ENCODE measurements at places on chromosomes 3 and 15.

- H3K36me3 ChIP-seq, result no peaks in the 10 kb centered on the region
- H3K27ac ChIP-seq, result no peak overlapping the region
- no peak for DNase-seq
- no peaks in the 10 kb centered on the region for H3K27me3 ChIP-seq
Observed at GRCh38 chr15:77572186-77572585, 60.5 kb downstream of the LINGO1 start.

DNA sequence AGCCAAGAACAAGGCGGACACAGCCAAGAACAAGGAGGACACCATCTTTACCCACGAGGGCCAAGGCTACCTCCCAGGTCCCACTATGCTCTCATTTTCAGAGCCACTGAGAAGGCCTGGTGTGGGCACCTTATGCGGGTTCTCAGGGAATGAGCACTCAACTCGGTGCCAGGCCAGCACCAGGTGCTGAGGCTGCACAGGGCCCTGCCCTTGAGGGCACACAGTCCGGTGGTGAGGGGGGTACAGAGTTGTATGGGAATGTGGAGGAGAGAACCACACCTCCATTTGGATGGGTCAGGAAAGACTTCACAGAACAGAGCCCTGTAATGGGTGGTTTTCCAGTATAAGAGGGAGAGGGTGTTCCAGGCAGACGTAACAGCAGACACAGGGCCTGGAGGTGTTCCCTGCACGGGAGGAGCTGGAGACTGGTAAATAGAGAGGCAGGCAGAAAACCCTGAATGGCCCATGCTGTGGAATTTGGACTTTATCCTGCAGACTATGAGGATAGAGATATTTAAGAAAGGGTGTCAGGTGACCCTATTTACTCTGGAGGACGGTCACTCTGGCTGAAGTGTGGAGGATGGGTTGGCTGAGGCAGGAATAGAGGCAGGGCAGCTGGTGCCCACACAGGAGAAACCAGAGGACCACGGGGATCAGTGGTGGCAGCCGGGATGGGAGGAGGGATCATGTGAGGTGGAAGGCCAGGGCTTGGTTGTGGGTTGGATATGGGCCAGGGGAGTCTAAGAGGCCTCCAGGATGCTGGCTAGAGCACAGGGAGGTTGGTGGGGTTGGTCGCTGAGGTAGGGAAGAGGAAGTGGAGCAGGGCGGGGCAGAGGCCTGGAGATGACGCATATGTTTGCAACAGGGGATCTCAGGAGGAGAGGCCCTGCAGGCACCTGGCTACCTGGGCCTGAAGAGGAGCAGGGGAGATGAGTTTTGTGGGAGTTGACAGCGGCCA, 34.6 kb downstream of the CRABP1 start:
- H3K36me3 ChIP-seq, result no peaks in the 10 kb centered on the region
- DNase-seq, result peak; percentile 89
- no peaks in the 10 kb centered on the region for H3K27me3 ChIP-seq
- H3K4me3 ChIP-seq, result no peak overlapping the region
- peaks cover 10% of the 10 kb centered on the region for H3K4me1 ChIP-seq
- H3K27ac ChIP-seq, result peak overlapping the region; percentile 26

DNA sequence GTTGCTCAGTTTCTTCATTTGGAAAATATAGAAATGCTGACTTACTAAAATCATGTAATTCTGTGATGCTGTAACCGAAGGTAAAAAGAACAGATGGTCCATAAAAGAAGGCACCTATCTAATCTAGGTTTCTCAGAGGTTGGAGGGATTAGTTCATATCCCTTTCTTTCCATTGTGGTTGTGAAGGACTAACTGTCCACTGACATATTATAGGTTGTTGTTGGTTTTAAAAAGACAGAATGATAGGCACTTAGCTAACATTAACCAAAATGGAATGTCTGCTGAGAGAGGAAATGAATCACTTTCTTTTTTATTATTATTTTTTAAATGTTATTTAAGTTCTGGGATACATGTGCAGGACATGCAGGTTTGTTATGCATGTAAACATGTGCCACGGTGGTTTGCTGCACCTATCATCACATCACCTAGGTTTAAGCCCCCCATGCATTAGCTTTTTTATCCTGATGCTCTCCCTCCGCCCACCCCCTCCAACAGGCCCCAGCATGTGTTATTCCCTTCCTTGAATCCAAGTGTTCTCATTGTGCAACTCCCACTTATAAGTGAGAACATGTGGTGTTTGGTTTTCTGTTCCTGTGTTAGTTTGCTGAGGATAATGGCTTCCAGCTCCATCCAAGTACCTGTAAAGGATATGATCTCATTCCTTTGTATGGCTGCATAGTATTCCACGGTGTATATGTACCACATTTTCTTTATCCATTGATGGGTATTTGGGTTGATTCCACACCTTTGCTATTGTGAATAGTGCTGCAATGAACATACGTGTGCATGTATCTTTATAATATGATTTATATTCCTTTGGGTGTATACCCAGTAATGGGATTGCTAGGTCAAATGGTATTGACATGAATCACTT, 45.8 kb downstream of the ALDH1A2 start:
- peaks cover 34% of the 10 kb centered on the region for H3K4me1 ChIP-seq
- no peaks in the 10 kb centered on the region for H3K36me3 ChIP-seq
- no peaks in the 10 kb centered on the region for H3K27me3 ChIP-seq
- no peak for DNase-seq
- H3K4me3 ChIP-seq, result no peak overlapping the region

DNA sequence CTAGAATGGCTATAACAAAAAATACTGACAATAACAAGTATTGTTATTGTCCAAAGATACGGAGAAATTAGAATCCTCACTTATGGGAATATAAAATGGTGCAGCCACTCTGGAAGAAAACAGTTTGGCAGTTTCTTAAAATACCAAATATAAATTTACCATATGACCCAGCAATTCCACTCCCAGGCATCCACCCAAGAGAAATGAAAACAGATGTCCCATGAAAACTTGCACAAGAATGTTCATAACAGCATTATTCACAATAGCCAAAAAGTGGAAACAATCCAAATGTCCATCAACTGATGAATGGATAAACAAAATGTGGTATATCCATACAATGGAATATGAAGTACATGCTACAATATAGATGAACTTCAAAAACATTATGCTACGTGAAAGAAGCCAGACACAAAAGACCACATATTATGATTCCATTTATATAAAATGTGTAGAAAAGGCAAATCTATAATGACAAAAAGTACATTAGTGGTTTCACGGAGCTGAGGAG, 9.4 kb downstream of the AAGAB start:
- no peak overlapping the region for H3K4me3 ChIP-seq
- H3K4me1 ChIP-seq, result peaks cover 29% of the 10 kb centered on the region
- H3K36me3 ChIP-seq, result peaks cover 58% of the 10 kb centered on the region
- no peak overlapping the region for H3K27ac ChIP-seq
- no peak for DNase-seq

DNA sequence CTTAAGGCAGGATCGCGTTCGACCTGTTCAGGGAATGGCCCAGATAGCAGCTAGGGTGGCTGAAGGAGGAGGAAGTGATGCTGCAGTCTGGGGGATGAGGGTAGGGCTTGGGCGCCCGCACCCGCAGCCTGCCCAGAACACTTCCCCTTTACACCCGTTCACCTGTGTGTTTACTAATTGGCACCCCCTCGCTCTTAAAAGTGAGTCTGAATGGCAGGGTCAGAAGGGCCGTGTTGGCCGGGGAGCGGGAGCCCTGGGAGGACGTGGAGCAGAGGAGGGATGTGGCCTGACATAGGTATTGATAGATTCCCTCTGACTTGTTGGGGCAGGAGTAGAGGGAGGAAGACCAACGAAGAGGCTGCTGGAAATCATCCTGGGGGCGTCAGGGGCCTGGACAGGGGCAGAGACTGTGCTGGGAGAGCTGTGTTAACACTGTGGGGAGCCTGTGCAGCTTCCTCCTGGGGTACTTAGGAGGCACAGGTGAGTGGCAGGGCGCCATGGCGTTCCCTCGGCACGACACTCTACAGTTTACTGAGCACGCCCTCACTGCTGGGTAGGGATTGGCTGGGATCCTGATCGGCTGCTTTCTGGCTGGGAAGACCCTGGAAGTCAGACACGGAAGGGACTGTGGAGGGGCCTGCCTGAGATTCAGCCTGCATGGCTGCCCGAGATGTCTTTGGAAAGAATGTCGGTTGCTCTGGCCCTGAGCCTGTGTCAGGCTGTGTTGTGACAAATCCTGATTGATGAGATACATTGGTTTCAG, 51.7 kb downstream of the SLC6A6 start:
- peaks cover 15% of the 10 kb centered on the region for H3K4me1 ChIP-seq
- no peak for DNase-seq
- no peaks in the 10 kb centered on the region for H3K27me3 ChIP-seq
- no peak overlapping the region for H3K4me3 ChIP-seq
- H3K27ac ChIP-seq, result peak overlapping the region; percentile 76

- no peak for DNase-seq
- H3K4me3 ChIP-seq, result no peak overlapping the region
- H3K27ac ChIP-seq, result no peak overlapping the region
- H3K27me3 ChIP-seq, result peaks cover 5% of the 10 kb centered on the region
Observed at GRCh38 chr15:74364936-74365597, 2.4 kb downstream of the CYP11A1 start.

- H3K4me1 ChIP-seq, result no peaks in the 10 kb centered on the region
- H3K27me3 ChIP-seq, result no peaks in the 10 kb centered on the region
- no peak for DNase-seq
- no peak overlapping the region for H3K4me3 ChIP-seq
Observed at GRCh38 chr3:108493862-108494261, 16.5 kb downstream of the MYH15 start.

DNA sequence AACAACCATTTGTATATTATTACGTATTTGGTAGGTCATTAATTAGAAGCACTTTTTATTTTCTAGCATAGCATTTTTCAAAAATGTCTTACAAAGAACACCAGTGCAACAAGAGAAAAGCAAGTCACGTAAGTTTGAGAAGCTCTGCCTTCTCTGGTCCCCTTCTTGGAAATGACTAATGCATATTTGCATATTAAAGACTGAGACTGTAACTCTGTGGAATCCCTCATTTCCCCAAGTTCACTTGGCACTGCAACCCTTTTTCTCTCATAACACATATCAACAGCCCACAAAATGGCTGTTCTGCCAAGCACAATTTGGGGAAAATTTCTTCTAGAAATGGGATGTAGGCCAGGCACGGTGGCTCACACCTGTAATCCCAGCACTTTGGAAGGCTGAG, 176.3 kb downstream of the ERC2 start:
- no peak overlapping the region for H3K4me3 ChIP-seq
- no peak overlapping the region for H3K27ac ChIP-seq
- DNase-seq, result no peak
- no peaks in the 10 kb centered on the region for H3K36me3 ChIP-seq
- no peaks in the 10 kb centered on the region for H3K4me1 ChIP-seq

- no peak overlapping the region for H3K27ac ChIP-seq
- H3K27me3 ChIP-seq, result no peaks in the 10 kb centered on the region
- no peaks in the 10 kb centered on the region for H3K36me3 ChIP-seq
- peaks cover 11% of the 10 kb centered on the region for H3K4me1 ChIP-seq
- DNase-seq, result no peak
- no peak overlapping the region for H3K4me3 ChIP-seq
Observed at GRCh38 chr3:123064914-123065313, 1.9 kb upstream of the PDIA5 start.

DNA sequence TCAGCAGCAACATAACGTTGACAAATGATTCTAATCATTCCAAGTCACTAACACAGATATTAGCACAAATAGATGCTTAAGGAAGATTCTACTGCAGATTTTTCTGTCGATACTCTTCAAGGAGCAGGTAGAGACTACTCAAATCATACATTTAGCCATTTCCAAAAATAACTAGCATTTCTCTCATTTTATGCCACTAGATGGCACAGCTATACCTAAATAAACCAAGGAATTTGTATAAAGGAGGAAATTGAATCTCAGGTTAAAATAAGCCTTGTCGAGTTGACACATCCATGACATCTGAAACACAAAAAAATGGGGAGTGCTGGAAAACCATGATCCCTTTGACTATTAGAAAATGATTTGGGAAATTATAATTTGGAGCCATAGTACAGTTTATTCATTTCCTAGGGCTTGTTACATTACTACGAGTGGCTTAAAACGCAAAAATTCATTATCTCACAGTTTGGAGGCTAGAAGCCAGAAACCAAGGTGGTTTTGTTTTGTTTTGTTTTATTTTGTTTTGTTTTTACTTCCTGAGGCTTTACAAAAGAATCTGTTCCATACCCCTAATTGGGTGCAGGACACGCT, 59.5 kb upstream of the STRIT1 start:
- no peak overlapping the region for H3K27ac ChIP-seq
- H3K36me3 ChIP-seq, result no peaks in the 10 kb centered on the region
- H3K27me3 ChIP-seq, result no peaks in the 10 kb centered on the region
- H3K4me1 ChIP-seq, result no peaks in the 10 kb centered on the region

GRCh38 chr3:46929324-46929723, 47.2 kb downstream of the CCDC12 start:
- peaks cover 37% of the 10 kb centered on the region for H3K36me3 ChIP-seq
- no peak overlapping the region for H3K27ac ChIP-seq
- no peak for DNase-seq
- no peak overlapping the region for H3K4me3 ChIP-seq
- H3K4me1 ChIP-seq, result peaks cover 31% of the 10 kb centered on the region

DNA sequence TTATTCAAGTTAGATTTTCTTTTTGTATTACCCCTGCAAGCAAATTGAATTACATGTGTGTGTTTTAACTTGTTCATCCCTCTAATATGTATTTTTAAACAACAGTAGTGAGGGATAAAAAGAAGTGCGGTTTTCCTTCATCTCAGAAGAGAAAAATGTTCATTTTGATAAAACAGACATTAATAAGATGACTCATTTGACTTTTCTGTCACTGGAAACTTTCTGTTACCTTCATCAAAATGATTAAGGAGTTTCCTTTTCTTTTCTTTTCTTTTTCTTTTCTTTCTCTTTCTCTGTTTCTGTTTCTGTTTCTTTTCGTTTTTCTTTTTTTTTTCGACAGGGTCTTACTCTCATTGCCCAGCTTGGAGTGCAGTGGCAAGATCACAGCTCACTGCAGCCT, 53.0 kb downstream of the ECT2 start:
- no peak for DNase-seq
- no peaks in the 10 kb centered on the region for H3K27me3 ChIP-seq
- H3K4me1 ChIP-seq, result no peaks in the 10 kb centered on the region
- H3K4me3 ChIP-seq, result no peak overlapping the region
- no peak overlapping the region for H3K27ac ChIP-seq

GRCh38 chr3:11290743-11291680, 18.8 kb downstream of the ATG7 start:
- H3K27me3 ChIP-seq, result no peaks in the 10 kb centered on the region
- H3K4me1 ChIP-seq, result peaks cover 48% of the 10 kb centered on the region
- DNase-seq, result no peak
- peak overlapping the region; percentile 100 for H3K27ac ChIP-seq
- H3K36me3 ChIP-seq, result peaks cover 7% of the 10 kb centered on the region
- no peak overlapping the region for H3K4me3 ChIP-seq

GRCh38 chr3:124774841-124775402, 44.7 kb downstream of the UMPS start:
- H3K27me3 ChIP-seq, result no peaks in the 10 kb centered on the region
- no peak overlapping the region for H3K4me3 ChIP-seq
- H3K36me3 ChIP-seq, result no peaks in the 10 kb centered on the region
- DNase-seq, result no peak

- peaks cover 57% of the 10 kb centered on the region for H3K36me3 ChIP-seq
- H3K4me3 ChIP-seq, result peak overlapping the region; percentile 41
- DNase-seq, result no peak
- H3K4me1 ChIP-seq, result peaks cover 45% of the 10 kb centered on the region
Observed at GRCh38 chr3:99640214-99640851, 1.9 kb downstream of the COL8A1 start.
